ENCODE measurements at places on chromosomes 2 and 18. TPM values are rescaled to one million over a fixed set of nuclear protein-coding genes. Genes with fewer than 3 reads are reported as not detected.

DNA sequence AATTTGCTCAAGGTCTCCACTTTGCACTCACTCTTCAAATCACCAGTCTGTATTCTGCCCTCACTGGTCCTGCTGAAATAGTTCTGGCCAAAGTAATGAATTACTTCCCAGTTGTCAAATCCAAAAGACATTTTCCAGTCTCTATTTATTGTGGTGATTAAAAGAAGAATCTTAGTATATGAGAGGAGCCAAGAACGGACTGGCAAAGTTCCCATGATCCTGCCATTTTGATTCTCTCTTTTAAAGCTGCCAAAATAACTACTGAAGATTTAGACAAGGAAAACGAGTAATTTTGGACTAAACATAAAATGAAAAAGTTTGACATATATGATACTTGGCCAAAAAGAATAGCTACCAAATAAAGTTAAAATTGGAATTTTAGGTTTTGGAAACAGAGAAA is 12.0 kb downstream of the THSD7B start:
- no peak overlapping the region for H3K27ac ChIP-seq
- H3K4me3 ChIP-seq = no peak overlapping the region
- H3K36me3 ChIP-seq = no peaks in the 10 kb centered on the region
- DNase-seq = no peak
- no peaks in the 10 kb centered on the region for H3K4me1 ChIP-seq

The KCNIP3 gene
- 0.08 TPM for polyA plus RNA-seq

DNA sequence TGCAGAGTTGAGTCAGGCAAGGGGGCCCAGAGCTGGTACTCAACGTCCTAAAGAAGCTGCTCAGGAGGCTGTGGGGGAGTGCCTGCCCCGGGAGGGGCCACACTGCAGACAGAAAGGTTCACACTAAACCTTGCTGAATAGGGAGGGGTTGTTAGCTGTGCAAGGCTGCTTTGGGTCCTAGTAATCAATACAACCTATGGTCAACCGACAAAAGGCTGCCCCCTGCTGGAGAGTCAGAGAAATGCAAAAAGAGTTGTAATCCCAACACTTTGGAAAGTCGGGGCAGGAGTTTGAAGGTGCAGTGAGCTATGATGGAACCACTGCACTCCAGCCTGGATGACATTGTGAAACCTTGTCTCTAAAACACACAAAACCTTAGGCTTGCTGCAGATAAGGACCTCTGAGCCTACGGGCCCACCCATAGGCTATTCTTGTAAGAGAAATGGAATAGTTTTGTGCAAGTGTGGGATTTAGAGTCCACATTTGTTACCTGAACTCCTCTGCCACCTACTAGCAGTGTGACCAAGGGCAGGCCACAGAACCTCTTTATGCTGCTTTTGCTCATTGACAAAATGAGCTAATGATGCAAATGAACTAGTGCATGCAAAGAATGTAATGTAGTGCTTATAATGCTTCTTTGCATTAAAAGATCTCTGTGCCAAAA is 81.5 kb downstream of the PRPF40A start:
- H3K4me1 ChIP-seq = no peaks in the 10 kb centered on the region
- no peaks in the 10 kb centered on the region for H3K27me3 ChIP-seq
- H3K27ac ChIP-seq = no peak overlapping the region
- no peak overlapping the region for H3K4me3 ChIP-seq
- peaks cover 19% of the 10 kb centered on the region for H3K36me3 ChIP-seq
- DNase-seq = peak; percentile 58

DNA sequence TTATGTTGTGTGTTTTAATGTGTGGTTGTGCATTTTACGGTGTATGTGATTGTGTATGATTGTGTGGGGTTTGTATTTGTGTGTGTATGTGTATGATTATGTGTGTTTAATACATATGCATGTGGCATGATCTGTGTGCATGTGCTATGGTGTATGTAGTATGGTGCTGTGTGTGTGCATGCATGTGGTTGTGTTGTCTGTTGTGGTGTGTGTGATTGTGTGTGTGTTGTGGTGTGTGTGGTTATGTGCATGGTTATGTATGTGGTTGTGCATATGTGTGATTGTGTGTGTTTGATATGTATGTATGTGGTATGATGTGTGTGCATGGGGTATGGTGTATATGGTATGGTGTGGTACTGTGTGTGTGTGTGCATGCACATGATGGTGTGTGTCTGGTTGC is 148.1 kb upstream of the AGAP1 start:
- no peaks in the 10 kb centered on the region for H3K36me3 ChIP-seq
- no peaks in the 10 kb centered on the region for H3K27me3 ChIP-seq
- H3K4me1 ChIP-seq = no peaks in the 10 kb centered on the region
- H3K4me3 ChIP-seq = no peak overlapping the region

GRCh38 chr18:64333584-64333983 is 184.7 kb upstream of the LINC00305 start:
- no peaks in the 10 kb centered on the region for H3K27me3 ChIP-seq
- H3K27ac ChIP-seq = peak overlapping the region; percentile 53
- peak; percentile 78 for DNase-seq
- H3K36me3 ChIP-seq = no peaks in the 10 kb centered on the region

- H3K36me3 ChIP-seq = no peaks in the 10 kb centered on the region
- H3K4me1 ChIP-seq = no peaks in the 10 kb centered on the region
- H3K27ac ChIP-seq = no peak overlapping the region
- no peaks in the 10 kb centered on the region for H3K27me3 ChIP-seq
These were observed 629.6 kb upstream of the FANCL start for GRCh38 chr2:58870704-58871103.

DNA sequence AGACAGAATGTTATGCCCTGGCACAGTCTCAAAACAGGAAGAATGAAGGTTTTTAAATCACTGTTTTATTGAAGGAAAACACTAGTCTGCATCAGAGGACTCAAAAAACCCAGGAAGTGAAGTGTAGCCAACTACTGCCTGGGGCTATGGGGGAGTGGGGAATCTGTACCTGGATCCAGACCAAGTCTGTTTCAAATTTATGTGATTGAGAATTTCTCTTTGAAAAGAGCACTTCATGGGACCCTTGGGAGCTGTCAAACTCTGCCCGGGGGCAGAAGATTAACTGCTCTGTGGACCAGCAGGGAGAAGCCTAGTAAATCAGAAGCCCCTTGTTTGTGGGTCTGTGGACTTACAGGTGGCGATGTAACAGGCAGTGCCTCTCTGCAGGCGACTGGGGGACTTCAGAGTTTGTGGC is 45.3 kb upstream of the TANC1 start:
- H3K4me1 ChIP-seq = peaks cover 9% of the 10 kb centered on the region
- H3K36me3 ChIP-seq = no peaks in the 10 kb centered on the region
- no peak overlapping the region for H3K27ac ChIP-seq
- DNase-seq = peak; percentile 32
- H3K27me3 ChIP-seq = no peaks in the 10 kb centered on the region

GRCh38 chr18:62586781-62587487 is 64.1 kb downstream of the ZCCHC2 start:
- H3K27me3 ChIP-seq = no peaks in the 10 kb centered on the region
- H3K36me3 ChIP-seq = no peaks in the 10 kb centered on the region
- peaks cover 11% of the 10 kb centered on the region for H3K4me1 ChIP-seq
- H3K4me3 ChIP-seq = no peak overlapping the region
- DNase-seq = no peak

DNA sequence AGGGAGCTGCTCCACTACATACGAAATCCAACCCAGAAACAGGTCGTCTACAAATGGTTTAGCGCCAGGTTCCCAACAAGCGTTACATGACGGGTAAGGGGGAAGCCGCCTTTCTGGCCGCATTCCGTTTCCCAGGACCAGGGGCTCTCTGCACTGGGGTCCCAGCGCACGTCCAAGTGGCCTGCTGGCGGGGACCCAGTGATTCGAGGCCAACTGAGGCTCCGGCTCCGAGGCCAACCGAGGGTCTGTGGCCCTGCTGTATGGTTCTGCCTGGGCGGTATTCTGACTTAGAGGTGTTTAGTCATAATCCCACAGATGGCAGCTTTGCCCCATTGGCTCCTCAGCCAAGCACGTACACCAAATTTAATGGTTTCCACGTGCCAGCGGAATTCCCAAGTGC is 127.2 kb downstream of the PKP4 start:
- H3K4me1 ChIP-seq = no peaks in the 10 kb centered on the region
- no peak overlapping the region for H3K4me3 ChIP-seq
- no peaks in the 10 kb centered on the region for H3K27me3 ChIP-seq
- no peaks in the 10 kb centered on the region for H3K36me3 ChIP-seq
- no peak for DNase-seq

DNA sequence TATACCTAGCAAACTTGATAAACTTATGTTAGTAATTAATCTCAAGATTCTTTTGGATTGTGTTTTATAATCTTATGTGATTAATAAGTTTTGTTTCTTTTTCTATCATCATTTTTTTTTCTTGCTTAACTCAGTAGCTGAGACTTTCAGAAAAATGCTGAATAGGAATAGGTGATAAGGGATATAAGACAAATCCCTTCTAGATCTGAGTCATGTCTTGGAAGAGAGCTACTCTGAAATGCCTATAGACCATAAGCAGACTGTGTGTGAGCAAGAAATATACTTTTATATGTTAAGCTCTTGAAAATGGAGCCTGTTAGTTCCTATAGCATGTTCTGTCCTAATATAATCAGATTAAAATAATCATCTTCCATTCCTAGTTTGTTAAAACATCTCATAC is 29.6 kb downstream of the CYBRD1 start:
- no peak overlapping the region for H3K4me3 ChIP-seq
- no peak overlapping the region for H3K27ac ChIP-seq
- no peaks in the 10 kb centered on the region for H3K4me1 ChIP-seq
- no peak for DNase-seq
- peaks cover 3% of the 10 kb centered on the region for H3K36me3 ChIP-seq

DNA sequence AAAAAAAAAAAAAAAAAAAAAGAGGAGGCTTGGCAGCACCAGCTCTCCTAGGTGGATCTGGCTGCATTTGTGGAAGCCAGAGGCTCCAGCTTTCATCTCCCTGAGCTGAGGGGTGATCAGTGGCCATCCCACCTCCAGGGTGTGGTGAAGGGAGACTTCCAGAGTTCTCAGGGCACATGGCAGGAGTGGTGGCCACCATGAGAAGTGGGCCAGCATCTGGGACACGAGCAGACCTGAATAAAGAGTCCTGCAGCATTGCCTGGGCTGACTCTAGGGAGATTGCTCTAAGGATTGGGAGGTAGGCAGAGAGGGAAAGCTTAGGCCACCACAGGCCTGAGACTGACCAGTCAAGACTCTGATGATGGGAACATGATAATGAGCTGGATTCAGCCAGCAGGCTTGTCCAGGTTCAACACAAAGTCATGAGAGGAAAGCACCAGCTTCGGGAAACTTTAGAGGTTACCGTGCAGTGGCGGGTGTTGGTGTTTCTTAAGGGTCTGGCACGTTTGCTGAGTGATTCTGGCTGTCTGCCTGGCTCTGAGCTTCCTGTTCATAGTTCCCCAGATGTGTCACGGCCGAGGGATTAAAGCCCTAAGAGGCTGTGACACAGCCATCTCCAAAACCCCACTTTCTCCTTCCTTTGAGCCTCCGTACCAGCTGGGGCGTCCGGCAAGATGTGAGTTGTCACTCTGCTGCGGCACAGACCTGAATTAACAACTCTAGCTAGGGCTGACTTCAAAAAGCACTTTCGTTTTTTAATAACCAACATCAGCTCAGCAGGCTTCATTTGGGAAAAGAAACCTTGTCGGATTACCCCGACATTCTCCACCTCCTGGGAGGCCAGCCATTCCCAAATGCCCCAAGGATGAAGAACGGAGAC is 38.3 kb upstream of the IL1R1 start:
- no peaks in the 10 kb centered on the region for H3K27me3 ChIP-seq
- peaks cover 10% of the 10 kb centered on the region for H3K4me1 ChIP-seq
- H3K36me3 ChIP-seq = no peaks in the 10 kb centered on the region
- H3K4me3 ChIP-seq = peak overlapping the region; percentile 59
- peak overlapping the region; percentile 16 for H3K27ac ChIP-seq

All from endothelial cell of umbilical vein (primary cell).